Right cardiac atrium (tissue), 5 donors: ENCODE measurements at places on chromosomes 12 and 14. TPM values are rescaled to one million over a fixed set of nuclear protein-coding genes. Genes with fewer than 3 reads are reported as not detected.
A peak's percentile ranks its signal among the peaks of the same experiment; 100 is the strongest.

Gene CMA1
- not detected for total RNA-seq

Gene MYO1A
- total RNA-seq: not detected

Gene ANKRD33
- total RNA-seq: not detected

Gene CLMN
- 8.3 TPM for total RNA-seq

Gene ENTPD5
- total RNA-seq: 7.6 TPM

Gene PRH2
- total RNA-seq: 0.53 TPM

Gene GLT1D1
- total RNA-seq: 0.34 TPM

Gene ALDH1L2
- 5.6 TPM for total RNA-seq

Gene TAS2R7
- not detected for total RNA-seq

Gene TSFM
- total RNA-seq: 36.1 TPM

Gene PLEKHG7
- total RNA-seq: not detected

GRCh38 chr12:85509081-85509856 lies 229.2 kb downstream of the ALX1 start:
- no peak for DNase-seq

DNA sequence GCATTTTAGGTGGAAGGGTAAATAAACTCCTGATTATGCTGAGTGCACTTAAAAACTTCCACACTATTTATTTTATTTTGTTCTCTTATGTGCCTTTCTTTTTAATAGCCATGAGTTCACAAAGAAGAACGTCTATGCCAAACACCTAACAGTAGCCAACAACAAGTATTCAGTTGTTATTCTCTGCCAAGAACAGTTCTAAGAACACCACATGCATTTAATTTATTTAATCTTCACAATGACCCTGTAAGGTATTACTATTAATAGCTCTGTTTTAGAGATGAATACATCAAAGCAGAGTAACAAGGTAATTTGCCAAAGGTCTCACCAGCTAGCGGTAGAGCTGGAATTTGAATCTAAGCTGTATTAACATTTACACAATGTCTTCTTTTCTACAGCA lies 240.1 kb downstream of the ALG10B start:
- no peak for DNase-seq

DNA sequence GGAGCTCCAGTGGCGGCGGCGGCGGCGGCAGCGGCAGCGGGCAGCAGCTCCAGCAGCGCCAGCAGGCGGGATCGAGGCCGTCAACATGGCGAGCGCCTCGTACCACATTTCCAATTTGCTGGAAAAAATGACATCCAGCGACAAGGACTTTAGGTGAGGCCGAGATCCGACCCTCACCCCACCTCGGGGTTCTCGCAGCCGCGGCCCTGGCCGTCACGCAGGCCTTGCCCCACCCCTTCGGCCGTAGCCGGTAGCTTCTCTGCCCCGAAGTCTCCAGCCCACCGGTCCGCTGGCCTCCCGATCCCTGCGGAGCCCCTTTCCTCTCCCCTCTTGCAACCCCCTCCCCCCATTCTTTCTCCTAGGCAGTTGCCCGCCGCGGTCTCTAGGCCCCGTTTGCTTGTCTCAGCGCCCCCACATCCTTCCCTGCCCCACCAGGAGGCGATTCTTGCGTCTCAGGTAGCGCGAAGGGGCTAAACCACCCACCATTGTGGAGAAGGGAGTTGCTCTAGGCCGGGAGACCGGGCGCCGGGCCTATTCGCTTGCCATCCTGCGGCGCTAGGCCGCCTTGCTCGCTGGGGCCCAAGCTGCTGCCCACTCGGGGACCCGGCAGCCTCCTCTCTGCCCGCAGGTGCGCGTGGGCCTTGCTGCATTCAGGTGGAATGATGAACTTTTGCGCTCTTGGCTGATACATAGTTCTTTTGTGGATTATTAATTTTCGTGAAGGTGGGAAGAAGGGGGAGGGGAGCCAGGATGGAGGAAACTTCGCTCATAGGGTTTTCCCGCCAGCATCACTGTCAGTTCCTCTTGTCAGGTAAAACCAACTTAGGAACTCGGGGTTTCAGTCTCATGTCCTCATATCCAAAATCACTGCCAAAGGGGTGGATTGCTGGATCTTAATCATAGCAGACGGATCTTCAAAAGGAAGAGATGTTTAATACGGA lies 745 bp downstream of the CAND1 start:
- DNase-seq: peak; percentile 82

- DNase-seq: peak; percentile 85
These were observed 82.2 kb upstream of the CPSF6 start for GRCh38 chr12:69157023-69157655.

DNA sequence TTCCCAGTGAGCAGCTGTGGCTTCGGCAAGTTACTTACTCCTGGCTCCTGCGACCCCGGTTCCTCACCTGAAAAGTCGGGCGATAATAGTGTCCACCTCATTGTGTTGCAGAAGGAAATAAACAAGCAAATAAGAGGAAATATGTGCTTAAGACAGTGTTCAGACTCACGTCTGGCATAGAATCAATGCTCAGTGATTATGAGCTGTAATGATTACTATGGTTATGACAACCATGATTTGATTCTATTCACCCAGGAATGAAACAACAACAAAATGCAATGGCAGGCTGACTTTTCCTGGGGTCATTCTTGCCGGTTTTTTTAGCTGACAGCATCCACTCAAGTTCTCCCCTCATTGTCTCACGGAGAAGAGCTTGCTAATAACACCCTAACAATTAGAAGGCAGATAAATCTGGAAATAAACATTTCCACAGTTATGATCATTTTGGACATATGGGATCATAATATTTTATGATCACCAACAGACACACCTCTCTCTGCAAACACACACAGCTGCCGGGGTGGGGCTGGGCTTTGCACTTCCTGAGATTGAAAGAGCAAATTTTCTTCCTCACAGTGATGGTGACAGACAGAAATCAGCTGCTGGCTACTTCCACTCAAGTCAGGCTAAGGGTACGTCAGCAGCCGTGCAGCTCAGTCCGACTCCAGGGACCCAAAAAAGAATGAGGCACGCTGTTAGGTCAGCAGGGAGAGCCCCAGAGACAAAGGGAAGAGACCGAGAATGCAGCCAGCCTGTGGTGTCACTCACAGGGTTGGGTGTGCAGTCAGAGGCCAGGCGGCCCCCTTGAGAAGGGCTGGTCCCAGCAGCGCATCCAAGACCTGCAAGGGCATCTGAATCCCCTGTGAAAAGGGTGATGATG lies 158.0 kb downstream of the RIMBP2 start:
- no peak for DNase-seq

DNA sequence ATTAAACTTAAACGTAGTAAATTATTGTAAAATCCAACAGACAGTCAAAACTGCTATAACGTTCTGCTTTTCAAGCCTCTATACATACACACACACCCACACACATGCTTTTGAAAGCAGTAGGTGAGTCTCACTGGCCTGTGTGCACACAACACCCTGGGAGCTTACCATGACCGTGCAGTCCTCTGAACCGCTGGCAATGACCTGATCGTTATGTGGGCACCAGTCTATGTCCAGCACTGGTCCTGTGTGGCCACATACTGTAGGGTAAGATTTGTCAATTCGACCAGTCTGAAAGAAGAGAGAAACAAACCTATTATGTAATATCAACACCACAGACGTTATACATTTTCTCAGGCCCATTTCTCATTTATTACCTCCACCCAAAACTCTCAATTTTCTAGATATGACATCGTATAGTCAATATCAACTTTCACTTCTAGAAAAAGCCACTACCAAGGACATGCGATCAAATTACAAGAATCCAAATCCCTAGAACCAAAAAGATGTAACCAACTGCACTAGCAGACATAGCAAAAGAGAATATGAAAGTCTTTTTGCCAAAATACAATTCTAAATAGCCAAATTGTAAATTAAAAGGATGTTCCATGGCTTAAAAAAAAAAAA lies 44.5 kb upstream of the SELPLG start:
- DNase-seq: no peak

- no peak for DNase-seq
These were observed 27.4 kb upstream of the DIP2B start for GRCh38 chr12:50477241-50477832.

DNA sequence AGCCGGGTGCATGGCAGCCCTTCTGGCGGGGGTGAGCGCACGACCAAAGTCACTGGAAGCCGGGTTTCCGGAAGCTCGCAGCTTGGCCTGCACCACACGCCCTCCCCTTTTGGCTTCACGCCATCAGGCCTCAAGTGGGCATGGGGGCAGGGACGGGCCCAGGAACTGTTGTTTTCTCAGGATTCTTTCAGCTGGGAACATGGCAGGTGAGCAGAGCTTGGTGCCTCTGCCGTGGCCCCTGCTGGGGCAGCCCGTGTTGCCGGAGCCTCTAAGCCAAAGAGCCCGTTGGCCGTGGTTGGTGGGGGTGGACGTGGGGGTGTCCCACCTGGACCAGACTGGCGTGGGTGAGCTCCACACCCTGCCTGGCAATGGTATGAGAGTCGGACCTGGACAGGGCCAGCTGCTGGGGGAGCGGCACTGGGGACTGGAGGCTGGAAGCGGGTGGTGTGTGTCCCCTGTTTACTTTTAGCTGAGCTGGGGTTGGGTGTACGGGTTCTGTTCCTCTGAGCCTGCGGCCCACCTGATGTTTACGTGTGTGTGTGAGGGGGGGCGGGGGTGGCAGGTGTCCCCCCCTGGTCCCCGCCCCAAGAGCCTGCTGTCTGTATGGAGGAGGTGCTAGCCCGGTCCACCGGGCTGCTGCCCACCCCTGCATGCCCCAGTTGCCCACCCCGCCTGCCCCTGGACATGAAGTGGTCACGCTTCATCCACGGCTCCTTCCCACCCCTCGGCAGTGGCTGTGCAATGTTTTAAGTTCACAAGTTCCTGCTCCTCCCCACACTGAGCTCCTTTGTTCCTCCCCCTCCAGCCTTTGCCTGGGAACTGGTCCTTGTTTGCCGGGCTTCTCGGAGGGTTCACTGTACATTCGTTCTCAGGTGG lies 28.7 kb upstream of the PLD4 start:
- peak; percentile 75 for DNase-seq

- no peak for DNase-seq
These were observed 71.2 kb downstream of the SLC2A13 start for GRCh38 chr12:40034712-40035111.

DNA sequence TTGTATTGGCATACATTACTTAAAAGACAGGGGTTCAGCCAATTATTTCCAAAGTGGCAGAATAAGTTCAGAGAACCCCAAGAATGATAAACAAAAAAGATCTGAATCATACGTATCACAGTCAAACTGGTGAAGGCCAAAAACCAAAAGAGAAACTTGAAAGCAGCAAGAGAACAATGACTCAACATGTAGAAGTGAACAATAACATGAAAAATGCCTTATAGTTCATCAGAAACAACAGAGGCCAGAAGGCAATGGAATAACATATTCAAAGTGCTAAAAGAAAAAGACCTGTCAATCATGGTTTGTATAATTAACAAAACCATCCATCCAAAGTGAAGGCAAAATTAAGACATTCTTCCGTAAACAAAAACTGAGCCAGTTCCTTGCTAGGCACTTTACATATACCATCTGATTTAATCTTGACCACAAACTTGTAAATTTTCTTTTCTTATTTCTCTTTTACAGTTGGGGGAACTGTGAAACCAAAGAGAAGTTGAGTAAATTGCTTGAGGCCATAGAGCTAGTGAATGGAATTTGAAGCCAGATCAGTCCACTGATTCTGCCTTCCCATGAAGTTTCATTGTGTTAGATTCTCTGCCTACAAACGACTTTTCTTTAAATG lies 232.1 kb upstream of the SEL1L start:
- no peak for DNase-seq

DNA sequence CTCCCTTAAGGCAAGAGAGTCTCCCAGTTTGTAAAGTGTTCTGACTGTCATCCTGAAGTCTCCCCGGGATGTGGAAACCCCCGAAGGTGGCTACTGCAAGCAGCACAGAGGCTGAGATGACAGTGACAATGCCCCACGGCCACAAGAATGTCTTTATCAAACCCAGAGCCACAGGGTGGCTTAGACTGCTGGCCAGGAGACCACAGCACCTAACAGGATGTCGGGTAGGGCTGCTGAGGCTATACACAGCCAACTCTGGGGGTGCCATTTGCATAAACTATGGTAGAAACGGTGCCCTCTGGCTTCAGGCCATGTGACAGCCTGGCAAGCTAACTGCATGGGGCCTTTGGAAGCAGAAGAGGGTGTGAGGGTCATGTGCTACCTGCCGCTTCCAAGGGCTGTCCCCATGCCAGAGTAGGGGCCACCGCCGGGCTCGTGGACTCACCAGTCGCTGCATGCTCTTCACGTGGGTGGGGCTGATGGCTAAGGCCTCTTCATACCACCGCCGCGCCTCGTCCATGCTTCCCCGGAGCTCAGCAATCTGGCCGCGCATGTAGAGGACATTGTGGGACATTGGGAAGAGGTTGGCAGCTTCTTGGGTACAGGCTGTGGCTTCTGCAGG lies 180.9 kb downstream of the CALM1 start:
- DNase-seq: peak; percentile 45

DNA sequence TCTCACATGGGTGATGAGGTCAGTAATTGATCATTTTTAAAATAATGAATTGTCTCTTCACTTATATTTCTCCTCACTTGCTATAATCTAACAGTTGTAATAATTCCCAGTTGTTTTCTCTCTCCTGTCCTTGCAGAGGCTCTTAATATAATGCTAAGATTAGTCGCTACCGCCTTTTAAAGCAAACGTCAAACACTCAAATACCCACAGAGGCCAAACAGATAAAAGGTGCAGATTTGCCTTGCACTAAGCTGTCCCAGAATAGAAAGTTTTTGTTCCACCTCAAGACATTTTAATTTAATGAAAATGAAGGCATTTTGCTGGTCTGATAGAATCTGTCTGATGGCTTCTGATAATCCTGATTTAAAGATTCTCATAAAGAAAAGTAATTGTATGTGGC lies 159.0 kb downstream of the KICS2 start:
- DNase-seq: no peak

GRCh38 chr14:100695423-100695738 lies 31.3 kb upstream of the DLK1 start:
- no peak for DNase-seq

DNA sequence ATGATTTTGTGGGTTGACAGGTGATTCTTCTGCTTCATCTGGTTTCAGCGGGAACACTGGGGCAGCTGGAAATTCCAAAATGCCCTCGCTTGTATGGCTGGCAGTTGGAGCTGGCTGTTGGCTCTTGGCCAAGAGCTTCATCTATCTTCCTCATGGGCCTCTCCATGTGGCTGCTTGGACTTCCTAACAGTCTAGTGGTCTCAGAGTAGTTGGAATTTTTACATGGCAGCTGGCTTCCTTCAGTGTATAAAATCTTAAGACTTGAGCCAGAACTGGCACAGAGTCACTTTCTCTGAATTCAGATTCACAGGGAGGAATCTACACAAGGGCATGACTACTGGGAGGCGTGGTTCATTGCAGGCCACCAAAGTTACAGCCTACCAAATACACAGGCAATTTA lies 204.9 kb upstream of the RMST start:
- DNase-seq: no peak

- DNase-seq: no peak
These were observed 31.7 kb downstream of the WDR20 start for GRCh38 chr14:102171173-102172020.

GRCh38 chr12:118537481-118537917 lies 161.1 kb downstream of the SUDS3 start:
- peak; percentile 69 for DNase-seq

- no peak for DNase-seq
These were observed 481.1 kb downstream of the CCER1 start for GRCh38 chr12:90473831-90474230.

DNA sequence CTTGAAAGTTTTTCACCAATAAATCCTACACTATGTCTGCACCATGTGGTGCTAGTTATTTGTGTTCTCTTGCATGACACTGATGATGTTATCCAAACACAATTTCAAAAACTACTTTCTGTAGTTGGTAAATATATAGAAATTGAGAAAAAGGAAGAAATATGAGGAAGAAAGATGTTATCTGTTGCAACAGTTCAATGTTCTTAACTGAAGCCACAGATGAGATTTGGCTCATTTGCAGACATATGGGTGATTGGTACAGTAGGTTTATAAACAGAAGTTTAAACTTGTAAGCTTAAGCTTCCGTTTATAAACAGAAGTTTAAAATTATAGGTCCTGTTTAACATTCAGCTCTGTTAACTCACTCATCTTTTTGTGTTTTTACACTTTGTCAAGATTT lies at the start of gene CLEC12A:
Gene CLEC12A, plus strand, starts transcription at position 229 of the 400 bp plus-strand sequence. CDS start 188 bp downstream, outside the sequence.
- no peak for DNase-seq
